Inflammatory macrophage treated with lipopolysaccharide for 4 hours (primary cell): ENCODE measurements at places on chromosomes 7 and 10.

- DNase-seq: peak; percentile 40
Observed at GRCh38 chr7:87312215-87312865, 33.1 kb upstream of the CROT start.

DNA sequence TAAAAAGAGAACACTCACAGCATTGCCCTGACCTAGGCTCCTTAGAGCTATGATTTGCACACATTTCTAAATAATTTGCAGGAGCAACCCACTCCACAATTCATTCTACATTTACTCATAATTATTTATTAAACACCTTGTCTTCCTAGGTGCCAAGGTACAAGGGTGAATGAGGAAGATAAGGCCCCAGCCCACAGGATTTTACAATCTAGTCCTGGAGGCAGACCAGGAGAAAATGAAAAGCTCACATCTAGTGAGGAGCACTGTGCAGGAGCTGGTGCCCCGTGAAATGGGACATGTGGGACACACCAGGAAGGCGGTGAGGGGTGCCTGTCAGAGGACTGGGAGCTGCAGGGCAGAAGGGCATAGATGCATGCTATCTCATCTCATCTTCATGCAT lies 59.7 kb upstream of the LRRC18 start:
- DNase-seq: no peak

DNA sequence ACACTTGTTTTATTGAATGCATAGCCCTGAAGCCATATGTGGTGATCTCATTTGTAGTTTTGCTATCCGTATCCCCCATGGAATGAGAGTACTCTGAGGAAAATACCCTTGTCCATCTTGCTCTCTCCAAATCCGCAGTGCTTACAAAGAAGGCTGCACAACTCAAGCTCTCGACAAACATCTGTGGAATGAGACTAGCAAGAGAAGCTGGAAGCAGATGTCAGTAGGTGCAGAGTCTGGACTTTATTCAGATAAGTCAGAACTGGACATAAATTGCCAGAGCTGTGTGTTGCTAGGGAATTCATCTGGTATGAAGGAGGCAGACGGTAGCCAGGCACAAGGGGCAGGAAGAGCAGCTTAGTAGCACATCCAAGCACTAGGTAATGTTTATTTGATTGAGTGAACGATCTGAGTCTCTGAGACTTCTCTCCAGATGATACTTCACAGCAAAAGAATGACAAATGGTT lies 1046.2 kb downstream of the XPNPEP1 start:
- no peak for DNase-seq

GRCh38 chr7:66741710-66742049 lies 1.1 kb downstream of the RABGEF1 start:
- DNase-seq: no peak

DNA sequence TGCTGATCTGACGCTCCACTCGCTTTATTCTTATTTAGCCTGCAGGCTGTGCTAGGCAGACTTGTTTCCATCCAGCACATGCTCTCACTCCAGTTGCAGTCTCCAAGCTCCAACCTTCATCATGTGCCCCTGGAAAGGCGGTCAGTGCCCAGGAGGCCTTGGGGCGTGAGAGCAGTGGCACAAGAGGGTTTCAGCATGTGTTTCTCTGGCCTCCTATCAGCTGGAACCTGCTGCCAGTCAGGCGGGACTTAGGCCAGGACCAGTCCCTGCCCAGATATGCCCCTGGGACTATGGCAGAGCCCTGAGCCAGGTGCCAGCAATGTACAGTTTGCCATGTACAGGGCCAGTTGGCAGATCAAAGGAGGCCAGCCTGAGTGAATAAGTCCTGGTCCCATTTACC lies 330.2 kb upstream of the FZD1 start:
- no peak for DNase-seq

DNA sequence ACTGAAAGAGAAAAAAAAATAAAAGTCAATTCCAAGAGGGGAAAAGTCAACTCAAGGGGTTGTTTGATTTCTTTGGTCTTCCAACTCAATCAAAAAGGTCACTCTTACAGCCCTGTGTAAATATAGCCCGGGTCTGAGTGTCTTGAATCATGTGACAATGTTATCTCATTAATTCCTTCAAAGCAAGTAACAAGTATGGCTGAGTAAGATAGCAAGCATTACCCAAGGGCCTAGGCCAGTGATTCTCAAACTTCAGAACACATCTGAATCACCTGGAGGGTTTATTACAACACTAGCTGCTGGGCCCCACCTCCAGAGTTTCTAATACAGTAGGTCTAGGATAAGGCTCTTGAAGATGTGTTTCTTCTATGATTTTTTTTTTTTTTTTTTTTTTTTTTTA lies 125.0 kb downstream of the PRLHR start:
- DNase-seq: no peak

DNA sequence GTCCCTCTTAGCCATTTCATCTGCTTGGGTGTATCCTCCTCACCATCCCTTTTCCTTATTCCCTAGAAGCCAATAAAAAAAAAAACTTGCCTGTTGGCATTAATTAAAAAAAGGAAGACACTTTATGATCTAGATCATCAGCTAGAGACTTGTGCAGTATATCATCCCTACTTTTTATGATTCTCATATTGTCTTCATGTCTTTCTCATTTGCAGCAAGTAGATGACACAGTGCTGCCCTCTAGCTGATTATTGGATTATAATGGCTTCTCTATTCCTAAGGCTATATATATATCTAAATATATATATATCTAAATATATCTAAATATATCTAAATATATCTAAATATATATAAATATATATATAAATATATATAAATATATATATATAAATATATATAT lies 272.4 kb upstream of the LRGUK start:
- peak; percentile 18 for DNase-seq
